ENCODE measurements at places on chromosomes 16 and 17.

- no peak for DNase-seq
Measured at GRCh38 chr16:59238246-59238645, 504.1 kb upstream of the GOT2 start.

DNA sequence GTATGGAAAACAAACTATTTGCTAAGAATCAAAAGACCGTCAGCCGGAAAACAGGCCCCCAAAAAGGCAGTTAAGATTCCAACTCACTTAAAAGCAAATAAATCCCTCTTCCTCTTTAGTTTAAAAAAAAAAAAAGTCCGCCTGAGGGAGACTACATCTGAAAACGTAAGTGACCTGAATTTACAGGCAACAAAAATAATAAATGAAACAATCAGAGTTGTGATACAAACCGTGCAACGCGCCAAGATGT is 1.1 kb downstream of the KANSL1 start:
- DNase-seq = no peak

GRCh38 chr17:45009676-45010467 is 41.6 kb downstream of the DCAKD start:
- no peak for DNase-seq

- DNase-seq = no peak
Measured at GRCh38 chr17:81150377-81151077, 14.8 kb upstream of the PVALEF start.

DNA sequence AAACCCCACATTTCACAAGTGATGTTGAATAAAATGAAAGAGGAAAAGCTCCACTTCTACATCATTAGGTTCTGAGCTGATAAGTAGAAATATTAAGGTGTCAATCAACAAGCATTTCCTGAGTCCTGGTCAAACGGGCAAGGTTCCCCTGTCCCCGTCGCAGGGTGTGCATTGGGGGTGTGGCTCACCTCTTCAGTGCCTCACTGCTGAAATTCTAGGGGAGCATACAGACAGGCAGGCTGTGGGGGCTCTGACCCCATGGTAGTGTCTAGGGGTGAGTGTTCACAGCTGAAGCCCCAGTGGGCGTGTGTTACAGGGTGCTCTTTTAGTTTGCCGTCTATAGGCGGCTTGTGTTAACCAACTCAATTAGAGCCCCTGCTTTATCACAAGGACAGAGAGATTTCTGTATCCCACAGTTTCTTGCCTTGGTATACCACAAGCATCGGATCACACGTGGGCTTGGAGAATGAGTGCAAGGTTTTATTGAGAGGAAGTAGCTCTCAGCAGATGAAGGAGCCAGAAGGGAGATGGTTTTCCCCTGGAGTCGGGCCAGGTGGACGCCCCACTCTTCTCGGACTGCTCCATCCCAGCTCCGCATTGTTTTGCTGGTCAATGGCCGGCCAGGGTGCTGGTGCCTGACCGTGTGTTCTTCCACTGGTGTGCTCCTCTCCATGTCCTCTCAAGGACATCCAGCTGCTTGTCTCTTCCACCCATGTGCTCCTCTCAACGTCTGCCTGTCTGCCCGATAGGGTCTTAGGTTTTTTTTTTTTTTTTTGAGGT is 238.2 kb upstream of the NLRP1 start:
- DNase-seq = no peak

DNA sequence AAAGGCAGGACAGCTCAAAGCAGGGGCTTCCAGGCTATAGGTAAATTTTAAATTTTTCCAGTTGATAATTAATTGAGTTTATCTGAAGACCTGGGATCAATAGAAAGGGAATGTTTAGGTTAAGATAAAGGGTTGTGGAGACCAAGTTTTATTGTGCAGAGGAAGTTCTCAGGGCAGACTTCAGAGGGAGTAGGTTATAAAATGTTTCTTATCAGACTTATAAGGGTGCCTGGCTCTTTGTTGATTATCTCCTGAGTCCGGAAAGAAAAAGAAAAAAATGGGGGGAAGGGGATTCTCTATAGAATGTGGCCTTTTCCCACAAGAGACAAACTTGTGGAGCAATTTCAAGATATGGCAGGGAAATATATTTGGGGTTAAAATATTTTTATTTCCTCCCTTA is 15.9 kb downstream of the SLC46A1 start:
- DNase-seq = no peak

DNA sequence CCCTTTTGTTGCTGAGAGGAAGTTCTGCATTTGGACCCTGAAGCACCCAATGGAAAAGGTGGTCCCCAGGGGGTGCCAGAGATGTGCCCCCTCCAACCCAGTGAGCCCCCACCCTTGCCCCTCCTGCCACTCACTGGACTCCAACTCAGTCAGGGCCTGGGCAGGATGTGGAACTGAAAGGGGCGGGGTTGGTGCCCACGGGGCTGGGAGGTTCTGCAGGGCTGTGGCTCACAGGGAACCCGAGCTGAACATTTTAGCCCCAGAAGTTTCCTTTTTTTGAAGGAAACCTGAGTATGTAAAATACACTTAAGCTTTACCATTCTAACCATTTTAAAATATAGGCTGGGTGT is 15.8 kb upstream of the OGFOD3 start:
- no peak for DNase-seq

- no peak for DNase-seq
Measured at GRCh38 chr16:1647856-1648255, 30.2 kb upstream of the JPT2 start.

DNA sequence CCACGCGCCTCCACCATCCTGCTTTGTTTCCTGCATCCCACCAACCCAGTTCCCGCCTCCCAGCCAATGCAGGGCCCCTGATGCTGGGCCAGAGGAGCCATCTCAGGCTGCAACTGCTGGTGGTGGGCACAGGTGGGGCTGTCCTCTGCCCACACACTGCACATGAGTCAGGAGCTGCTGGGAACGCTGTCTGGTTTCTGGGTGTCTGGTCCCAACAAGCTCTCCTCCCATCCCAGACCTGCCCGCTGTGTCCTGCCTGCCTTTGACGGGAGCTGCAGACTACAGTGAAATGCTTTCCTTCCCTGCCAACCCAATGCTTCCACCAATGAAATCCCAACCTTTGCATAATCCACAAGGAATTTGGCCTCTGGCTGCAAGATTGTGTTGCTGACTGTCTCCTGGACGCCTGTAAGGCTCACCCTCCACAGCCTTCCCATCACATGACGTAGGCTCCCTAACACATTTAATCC is 98.9 kb downstream of the N4BP1 start:
- no peak for DNase-seq

- DNase-seq = no peak
Measured at GRCh38 chr17:58176200-58176599, 9.4 kb downstream of the OR4D2 start.

DNA sequence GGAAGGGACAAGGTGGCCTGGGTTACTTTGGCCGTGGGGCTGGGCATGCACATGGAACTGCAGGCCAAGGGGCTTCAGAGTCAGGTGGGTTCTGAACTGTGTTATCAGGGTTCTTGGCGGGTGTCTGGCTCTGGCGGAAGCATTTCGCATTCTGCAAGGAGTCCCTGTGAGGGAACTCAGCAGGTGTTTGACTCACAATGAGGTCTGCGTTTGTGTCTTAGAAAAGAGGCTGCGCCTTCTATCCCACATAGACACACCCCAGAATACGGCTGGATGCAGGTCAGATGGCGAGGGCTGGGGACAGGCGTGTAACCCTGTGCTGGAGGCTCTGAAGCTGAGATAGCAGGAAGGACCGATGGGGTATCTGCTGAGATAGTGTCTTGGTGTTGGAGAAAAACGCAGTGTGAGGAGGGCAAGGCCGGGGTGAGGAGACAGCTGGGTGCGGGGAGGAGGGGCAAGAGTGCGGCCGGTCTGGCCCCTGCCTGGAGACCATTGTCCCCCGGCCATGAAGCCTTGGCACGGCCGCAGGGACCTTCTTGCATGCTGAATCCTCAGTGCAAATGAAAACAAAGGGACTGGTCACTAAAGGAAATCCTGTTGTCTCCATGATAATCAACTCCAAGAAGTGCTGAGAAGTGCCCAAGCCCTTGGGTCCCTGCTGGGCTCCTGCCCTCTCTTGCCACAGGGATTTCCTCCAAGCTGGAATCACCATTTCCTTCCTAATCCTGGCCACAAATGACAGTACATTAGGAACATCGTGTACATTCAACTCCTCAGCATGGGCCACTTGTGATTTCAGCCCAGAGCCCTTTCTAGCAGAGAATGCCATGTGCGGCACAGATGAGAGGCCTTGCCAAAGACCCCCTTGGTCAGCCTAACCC is 22.8 kb upstream of the MTSS2 start:
- no peak for DNase-seq

DNA sequence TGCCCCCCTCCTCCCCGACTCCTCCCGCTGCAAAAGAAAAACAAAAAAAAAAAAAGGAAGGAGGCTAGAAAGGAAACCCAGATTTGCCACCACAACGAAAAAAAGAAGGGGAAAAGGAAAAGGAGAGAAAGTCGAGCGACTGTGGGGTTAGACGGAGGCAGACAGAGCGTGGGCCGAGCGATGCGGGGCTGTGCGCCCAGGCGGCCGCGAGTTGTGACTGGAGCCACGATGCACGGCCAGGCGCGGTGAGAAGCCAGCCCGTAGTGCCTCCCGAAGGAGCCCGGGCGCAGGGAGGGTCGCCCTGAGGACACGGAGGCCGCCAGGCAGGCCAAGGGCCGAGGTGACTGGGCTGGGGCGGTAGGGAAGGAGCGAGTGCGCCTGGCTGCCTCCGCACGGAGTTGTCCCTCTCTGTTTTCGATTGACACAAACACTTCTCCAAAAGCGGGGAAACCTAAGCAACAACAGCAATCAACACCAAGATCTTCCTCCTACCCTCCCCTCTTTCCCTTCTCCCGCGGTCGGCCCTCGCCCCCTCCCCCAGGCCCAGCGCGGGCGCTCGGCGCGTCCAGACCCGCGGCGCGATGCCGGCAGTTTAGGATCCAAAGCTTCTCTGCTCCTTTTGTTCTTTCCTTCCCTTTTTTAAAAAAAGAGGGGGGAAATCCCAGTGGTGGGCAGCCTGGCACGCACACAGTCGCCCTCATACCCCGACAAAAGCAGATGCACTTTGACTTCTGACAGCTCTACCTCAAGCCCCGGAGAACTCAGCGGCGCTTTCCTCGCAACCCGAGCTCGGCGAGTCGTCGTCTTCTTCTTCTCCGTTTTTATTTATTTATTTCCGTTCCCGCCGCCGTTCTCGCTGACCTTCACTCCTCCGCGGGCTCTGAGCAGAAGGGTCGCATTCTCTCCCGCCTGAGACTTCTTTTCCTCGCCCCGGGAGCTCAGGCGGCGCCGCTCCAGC is at the start of gene LHX1:
Gene LHX1, plus strand, starts transcription at position 475 of the 958 bp plus-strand sequence. CDS start 723 bp downstream, outside the sequence.
- no peak for DNase-seq
